ENCODE measurements at places on chromosomes 4 and X.

DNA sequence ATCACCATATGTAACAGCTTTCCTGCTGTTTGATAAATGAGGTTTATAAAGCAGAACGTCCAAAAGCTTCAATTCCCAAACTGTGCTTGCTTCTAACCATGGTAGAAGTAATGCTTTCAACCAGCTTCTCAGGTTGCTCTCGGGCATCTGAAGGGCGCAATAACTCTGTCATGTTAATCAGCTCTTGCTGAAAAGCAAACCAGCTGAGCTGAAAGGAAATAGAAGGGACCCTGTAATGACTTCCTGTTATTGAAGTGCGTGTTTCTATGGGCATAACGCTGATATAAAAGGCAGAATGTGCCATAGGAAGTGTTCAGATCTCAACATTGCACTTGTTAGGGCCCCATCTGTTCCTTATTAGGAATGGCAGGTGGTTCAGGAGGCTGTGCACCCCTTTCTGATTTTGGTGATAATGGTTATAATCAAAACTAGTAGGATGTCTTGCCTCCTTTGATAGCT lies 21.2 kb downstream of the HERC3 start:
- DNase-seq = no peak

- no peak for DNase-seq
Observed at GRCh38 chr4:153809307-153809706, 20.4 kb upstream of the SFRP2 start.

- DNase-seq = no peak
Observed at GRCh38 chr4:168710353-168710946, 213.6 kb downstream of the PALLD start.

- no peak for DNase-seq
Observed at GRCh38 chr4:646460-646859, 21.1 kb downstream of the PDE6B start.

GRCh38 chr4:8152865-8153257 lies 5.8 kb downstream of the ABLIM2 start:
- no peak for DNase-seq

DNA sequence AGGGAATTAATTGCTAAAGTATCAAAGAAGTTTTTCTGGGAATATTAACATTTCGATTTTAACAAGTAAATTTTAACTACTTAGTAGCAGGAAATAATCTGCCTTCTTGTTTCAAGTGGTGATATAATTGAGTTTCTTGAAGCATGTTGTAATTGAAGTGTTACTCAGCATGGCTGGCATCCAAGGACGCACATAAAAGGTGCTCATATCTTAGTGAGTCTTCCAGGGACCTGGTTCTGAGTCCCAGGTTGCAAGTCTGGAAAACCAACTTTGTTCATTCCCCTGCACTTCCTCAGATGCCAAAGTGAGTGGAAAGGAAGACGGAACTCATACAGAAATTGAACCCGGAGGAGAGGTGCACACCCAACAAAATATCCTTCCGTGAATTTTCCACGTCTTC lies 399.6 kb downstream of the NLGN4X start:
- no peak for DNase-seq

- DNase-seq = no peak
Observed at GRCh38 chrX:154352012-154352401, 22.4 kb downstream of the FLNA start.

DNA sequence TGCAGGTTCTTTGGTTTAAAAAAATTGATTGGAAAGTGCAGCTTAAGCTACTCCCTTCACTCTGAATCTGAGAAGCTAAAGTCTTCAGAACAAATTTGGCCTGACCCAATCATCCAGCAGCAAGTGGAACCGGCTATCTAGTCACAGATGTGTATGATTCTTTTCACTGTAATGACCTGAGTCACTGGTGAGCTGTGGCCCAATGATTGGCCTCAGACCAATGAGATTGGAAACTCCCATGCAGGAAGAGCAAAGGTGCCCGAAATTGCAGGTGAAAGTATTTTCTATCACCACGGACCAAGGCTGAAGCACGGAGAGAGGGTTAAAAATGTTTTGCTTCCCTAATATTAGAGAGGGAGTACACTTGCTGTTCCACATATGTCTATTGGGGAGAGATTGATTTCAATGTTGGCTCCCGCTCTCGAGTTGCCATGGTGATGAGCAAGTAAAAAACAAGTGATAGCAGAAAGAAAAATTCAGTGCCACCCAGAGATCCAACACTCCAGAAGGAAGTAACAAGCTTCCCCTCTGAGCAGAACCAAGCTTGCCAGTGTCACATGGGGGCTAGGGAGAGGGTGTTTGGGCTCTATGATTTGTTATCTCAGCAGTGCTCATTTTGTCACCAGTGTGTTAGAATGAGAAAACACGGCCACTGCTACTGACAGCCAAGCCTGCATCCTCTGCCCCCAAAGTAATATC lies 11.2 kb downstream of the RIPPLY1 start:
- DNase-seq = no peak

GRCh38 chr4:89821612-89822011 lies 15.3 kb downstream of the SNCA start:
- no peak for DNase-seq

DNA sequence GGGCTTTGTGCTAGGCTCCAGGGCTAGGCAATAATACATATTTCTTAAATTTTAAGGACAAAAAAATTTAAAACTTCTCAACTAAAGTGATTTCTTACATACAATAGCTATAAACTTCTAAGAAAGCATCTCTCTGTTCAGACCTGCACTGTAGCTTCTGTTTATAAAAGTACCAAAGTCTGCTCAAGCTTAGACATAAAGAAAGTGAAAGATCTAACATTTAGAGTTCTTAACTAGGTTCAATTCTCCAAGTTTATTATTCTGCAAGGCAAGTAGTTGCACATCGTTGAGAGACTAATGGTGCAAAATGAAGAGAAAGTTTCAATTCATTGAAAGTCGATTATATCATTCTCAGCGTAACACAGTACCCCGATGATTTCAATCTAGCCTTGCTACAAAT lies 857.4 kb upstream of the HTR2C start:
- DNase-seq = no peak

DNA sequence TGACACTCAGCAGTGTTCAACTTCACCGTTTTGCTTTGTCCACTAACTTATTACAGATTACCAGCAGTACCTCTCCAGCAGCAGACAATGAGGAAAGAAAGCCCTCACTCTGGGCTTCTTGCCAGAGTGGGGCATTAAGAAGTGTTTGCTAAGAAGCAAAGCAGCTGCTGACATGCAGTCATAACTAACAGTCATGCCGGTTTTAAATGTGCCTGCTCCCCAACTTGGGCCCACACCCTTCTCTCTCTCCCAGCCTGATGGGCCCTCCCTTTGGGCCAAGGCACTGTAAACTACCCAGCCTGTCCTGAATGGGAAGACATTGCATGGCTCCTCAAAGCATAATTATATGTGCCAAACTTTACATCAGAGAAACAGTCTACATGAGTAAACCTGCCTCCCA lies 54.6 kb upstream of the HHIP start:
- DNase-seq = peak; percentile 65

DNA sequence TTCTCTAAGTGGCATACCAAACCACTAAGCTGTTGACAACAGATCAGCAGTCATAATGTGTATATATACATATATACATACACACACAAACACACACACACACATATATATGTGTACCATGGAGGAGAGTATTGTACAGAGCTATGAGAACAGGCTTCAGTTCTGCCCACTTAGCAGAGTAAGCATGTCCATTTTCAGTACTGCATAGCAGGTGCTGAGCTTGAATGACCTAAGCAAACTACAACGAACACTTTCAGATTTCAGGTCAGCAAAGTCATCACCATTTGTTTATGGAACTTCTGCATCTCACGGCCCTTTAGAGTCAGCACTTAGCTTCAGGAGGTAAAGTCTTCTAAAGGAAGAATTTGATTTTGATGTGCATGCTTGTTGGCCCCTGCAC lies 735.8 kb upstream of the ATOH1 start:
- DNase-seq = no peak

GRCh38 chr4:146446555-146446954 lies 75.2 kb downstream of the SLC10A7 start:
- no peak for DNase-seq

- peak; percentile 14 for DNase-seq
Observed at GRCh38 chr4:164383358-164384220, 370.3 kb upstream of the SMIM31 start.

DNA sequence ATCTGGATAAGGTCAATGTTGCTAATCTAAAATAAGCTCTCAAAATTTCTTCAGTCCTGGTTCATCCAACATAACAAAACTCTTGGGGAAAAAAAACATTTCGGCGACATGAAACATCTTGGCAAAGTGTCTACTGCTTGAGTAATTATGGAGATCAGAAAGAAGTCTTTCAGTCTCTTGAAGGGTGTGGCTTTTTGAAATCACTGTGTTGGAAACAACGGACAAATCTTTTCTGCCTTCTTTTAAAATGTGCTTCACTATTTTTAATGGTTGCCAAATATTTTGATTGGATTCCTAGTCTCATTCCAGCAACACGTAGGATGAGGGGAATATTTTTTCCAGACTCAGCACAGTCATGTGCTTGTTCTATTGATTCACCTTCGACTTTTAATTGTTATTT lies 138.6 kb downstream of the KLHL8 start:
- no peak for DNase-seq

DNA sequence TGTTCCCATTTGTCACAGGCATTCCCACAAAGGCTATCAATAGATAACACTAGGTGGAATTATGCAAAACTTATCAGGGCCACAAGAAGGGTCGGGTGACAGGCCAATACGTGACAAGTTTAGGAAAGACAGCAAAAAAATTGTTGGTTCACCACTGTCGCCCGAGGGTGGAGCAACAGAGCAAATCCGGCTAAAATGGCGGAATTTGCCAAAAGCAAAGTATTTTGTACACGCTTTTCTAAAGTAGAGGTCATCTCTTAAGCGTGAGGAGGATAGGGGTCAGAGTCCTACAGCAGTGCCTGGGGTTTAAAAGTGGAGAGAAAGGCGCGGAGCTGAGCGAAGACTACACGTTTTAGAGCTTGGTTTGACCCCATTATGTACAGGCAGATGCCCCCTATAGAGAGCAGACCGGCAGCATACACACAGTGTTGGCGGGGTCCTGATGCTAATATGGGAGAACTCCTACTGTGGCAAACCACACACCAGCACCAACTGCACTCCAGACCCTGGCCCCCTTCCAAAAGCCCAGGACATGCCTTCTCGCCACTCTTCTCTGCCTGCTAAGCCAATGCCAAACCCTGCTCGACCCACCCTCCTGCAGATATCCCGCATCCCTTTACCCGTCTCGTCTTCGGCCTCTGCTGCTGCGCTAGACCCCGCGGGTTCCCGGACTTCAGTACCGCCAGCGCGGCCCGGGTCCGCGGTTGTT lies 733 bp downstream of the CCNA2 start:
- DNase-seq = peak; percentile 0

DNA sequence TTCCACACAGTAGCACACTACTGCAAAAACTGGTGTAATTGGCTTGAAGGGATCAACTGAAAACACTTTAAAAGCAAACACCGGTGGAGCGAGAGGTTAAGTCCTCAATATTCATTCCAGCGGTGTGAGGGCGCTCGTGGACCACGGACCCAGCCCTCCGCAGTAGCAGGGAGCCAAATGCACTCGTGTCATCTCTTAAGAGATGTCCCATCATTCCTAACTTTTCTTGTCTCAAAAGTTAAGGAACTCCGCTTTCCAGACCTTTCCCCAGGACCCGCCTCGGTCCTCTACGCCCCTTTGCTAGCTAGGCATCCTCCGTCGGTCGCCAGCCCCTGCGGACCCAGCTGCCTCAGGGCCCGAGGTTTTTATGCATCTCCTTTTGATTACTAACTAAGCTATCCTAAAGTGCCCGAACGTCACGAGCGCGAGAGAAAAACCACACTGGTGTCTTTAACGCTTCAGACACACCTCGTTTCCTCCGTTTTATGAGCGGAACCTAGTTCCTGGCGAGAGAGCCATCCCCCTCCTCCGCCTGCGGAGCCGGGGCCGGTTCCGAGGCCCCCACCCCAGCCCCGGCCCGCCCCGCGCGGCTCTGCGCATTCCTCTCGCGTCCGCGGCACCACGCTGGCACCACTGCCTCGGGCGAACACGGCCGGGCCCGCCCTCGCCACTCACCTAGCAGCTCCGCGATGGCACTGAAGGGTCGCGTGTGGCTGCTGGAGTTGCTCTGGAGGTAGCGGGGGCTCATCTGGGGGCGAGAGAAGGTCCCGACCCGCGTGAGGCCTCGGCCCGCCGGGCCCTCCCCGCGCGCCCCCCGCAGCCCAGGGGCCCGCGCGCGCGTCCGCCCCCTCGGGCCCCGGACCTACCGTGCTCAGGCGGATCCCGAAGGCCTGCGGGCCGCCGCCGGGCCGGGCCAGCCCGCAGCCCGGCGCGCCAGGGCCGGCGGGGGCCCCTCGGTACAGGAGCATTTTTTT lies 723 bp downstream of the MORC4 start:
- peak; percentile 4 for DNase-seq

- no peak for DNase-seq
Observed at GRCh38 chr4:155207534-155208257, 740 bp upstream of the NPY2R start.

- DNase-seq = no peak
Observed at GRCh38 chr4:147811878-147812277, 80.0 kb downstream of the ARHGAP10 start.

- DNase-seq = no peak
Observed at GRCh38 chrX:107450823-107451509, 1.5 kb downstream of the FRMPD3 start.

GRCh38 chr4:121094297-121094966 lies 22.1 kb upstream of the NDNF start:
- no peak for DNase-seq

DNA sequence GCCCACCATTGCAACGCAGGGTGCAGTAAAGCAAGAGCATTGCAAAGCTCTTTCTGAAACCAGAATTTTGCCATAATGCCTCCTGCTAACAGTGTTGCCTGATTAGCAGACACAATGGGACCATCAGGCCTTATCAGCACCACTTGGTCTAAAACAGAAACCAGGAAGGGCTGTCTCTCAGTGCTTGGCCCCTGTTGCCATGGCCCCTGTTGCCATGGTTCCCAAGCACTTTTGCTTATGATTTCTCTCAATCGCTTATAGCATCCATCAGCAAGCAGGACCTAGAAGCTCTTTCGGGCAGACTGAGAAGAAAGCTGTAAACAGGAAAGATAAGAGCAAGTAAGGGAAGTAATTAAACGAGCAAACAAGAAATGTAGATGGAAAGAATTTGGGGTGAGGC lies 36.8 kb downstream of the RTL5 start:
- DNase-seq = peak; percentile 14

DNA sequence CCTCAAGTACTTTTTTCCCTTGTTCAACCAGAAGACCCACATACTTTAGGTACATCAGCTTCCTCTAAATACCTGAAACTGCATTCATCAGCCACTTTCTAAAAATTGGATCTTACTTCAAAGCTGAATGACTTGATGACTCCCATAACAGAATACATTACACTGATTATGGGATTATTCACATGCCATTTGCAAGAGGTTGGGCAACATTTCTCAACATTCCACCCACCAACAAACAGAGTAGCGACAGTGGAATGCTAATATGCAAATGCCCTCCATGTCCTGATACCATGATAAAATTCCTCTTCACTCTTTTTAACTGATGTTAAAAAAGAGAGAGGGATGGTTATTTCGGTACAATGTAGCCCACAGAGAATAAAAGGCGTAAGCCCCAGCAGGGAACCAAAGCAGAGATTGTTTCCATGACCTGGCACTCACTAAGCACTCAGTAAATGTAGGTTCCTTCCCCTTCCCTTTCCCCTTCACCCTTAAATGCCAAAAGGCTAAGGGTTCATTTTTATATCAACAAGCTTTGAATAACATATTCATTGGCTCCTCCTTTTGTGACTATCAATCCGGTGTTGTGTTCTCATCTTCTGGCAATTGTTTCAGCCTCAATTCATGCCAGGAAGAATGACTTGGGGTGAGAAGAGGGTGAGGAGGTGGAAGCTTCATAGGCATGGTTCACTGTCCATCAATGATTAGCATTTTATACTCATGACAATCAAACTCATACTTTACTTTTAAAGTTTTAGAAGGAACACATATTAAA lies 317.2 kb downstream of the DHX15 start:
- DNase-seq = no peak

Measured in NCI-H1105 (cell line).